ENCODE measurements at places on chromosomes 5 and 9.

GRCh38 chr5:32420506-32420905 is 24.0 kb downstream of the ZFR start:
- no peak for DNase-seq

- no peak for DNase-seq
Measured at GRCh38 chr9:81308404-81308803, 380.9 kb downstream of the TLE1 start.

- DNase-seq: peak; percentile 35
Measured at GRCh38 chr5:173888473-173889131, 453 bp downstream of the CPEB4 start.

DNA sequence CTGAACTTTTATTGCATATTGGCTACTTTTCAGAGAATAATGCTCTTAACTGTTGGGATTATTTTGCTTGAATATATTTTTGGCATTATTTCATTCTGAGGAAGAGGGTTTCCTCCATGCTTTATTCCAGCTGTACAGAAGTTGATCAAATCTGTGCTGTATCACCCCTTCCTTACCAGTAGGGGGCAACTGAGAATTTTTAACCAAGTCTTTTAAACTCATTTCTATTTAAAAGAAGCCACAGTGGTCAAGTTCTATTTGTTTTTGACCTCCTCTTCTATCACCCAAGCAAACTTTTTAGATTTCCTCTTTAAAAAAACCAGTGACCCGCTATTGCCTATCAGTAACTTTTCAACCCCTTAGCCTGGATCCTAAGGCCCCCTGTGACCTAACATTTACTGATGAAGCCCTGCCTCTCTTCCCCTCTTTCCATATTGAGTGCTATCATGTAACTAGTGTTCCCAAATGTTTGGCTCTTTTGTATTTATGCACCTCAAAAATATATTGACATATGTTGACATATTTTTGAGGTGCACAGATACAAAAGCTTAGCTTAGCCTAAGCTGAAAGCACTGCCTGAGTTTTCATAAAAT is 80.6 kb downstream of the FBXO4 start:
- DNase-seq: no peak

- no peak for DNase-seq
Measured at GRCh38 chr9:112559629-112560413, 73.2 kb downstream of the KIAA1958 start.

DNA sequence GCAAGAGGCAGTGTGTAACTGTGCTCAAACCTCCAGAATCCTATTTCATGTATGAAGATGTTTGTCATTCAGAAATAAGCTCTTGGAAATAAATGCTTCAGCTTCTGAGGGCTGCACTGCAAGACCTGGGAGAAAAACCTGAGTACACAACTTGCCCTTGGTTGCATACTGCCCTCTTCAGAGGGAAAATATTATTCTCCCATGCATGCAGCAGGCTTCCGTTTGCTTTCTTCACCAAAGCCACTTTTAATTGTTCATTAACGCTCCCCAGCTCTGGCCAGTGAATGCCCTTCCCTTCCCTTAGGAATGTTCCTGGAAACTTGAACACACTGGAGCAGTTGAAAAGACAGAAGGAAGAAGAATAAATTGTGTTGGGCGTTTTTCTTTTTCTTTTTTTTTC is 2.5 kb upstream of the WHRN start:
- no peak for DNase-seq

DNA sequence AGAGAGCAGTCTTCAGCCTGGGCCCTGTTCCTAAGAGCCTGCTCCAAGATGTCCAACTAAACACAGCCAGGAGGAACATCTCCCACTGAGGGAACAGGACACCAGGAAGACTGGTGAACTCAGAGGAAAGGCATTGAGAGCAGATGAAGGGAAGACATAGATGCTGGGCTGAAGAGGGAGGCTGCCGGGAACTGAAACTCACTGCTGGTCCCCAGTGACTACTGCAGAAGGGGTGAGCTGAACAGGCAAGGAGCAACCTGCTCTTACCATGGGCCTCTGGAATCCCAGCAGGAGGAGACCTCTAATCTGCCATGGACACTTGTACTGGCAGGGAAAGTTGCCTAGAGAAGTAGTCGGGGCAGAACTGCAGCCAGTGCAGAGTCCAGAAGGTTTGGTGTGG is 95.7 kb downstream of the TRPM3 start:
- no peak for DNase-seq

GRCh38 chr5:132214491-132214890 is 13.2 kb downstream of the P4HA2 start:
- DNase-seq: no peak

DNA sequence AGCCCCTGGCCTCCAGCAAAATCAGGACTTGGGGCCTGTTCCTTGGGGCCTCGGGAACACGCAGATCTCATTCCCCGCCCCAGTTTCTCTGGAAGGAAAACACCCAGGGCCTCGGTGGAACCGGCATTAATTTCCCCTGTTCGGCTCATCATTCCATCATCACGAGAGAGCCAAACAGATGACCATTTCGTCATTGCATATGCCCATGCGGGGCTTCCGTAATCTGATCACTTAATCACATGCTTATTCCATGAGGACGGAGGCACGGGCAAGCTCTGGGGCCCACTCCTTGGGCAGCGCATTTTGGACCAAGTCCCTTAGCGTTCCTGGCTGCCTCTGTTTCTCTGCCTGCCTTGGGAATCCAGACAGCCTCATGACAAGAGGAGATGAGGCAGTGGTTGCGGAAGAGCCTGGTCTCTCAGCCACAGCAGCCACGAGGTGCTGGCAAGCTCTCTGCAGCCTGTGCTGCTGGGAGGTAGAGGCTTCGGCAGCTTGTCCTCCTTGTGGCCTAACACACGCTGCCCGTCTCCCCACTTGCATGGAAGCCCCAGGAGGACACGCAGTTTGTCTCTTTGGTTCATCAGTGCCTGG is 65.0 kb upstream of the IER5L start:
- DNase-seq: no peak

GRCh38 chr9:126684345-126684744 is 70.6 kb downstream of the LMX1B start:
- no peak for DNase-seq

DNA sequence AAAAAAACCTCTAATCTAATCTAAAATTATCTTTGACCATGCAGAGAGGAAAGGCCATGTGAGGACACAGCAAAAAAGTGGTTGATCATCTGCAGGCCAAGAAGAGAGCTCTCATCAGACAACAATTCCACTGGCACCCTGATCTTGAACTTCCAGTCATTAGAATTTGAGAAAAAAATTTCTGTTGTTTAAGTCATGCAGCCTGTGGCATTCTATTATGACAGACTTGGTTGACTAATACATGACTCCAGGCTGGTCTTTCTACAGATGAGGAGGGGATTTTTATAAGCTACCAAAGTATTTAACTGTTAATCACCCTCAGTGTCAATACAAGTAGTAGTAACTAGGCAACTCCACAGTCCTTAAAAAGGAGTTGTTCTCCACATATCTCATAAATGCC is 358.5 kb upstream of the RGMB start:
- no peak for DNase-seq

- no peak for DNase-seq
Measured at GRCh38 chr9:89969881-89970639, 365.2 kb downstream of the GADD45G start.

GRCh38 chr5:43155394-43156096 is 34.8 kb downstream of the ZNF131 start:
- DNase-seq: no peak

DNA sequence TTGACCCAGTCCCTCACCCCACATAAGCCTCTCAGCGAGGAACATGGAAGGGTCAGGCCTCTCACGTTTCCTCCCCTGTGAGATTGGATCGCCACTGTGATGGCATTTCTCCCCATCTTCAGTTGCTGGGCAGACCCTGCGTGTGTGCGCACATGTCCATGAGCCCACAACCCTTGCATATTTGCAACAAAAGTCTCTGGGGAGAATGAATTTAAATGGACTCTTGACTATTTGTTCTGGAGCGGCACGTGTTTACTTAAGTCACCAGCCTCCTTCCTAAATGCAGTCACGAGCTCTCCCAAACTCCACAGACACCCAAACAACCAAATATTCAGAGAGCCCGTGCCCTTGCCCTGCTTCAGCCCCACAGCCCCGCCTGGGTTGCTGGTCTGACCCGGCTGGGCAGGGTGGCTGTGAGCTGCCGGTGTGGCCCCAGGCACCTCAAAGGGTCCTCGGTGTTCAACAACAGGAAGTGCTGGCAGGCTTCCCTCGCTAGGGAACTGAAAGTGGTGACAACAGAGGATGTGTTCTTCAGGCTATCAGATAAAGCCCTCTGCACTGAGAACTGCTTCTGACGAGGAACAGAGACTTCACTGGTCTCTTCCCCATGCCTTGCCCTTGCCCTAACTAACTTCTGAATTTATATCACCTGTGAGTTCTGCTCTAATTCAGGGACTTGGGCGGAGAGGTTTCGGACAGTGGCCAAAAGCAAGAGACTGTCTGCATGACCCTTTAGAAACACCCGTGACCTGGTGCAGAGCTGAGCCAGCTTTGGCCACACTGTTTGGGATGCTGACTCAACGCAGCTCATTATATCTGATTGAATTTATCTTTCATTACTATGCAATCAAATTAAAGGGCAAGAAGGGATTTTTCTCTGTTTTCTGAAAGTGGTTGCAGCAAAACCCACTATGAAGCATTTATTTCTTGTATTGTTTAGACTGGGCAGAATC is 19.2 kb upstream of the CD180 start:
- peak; percentile 92 for DNase-seq

DNA sequence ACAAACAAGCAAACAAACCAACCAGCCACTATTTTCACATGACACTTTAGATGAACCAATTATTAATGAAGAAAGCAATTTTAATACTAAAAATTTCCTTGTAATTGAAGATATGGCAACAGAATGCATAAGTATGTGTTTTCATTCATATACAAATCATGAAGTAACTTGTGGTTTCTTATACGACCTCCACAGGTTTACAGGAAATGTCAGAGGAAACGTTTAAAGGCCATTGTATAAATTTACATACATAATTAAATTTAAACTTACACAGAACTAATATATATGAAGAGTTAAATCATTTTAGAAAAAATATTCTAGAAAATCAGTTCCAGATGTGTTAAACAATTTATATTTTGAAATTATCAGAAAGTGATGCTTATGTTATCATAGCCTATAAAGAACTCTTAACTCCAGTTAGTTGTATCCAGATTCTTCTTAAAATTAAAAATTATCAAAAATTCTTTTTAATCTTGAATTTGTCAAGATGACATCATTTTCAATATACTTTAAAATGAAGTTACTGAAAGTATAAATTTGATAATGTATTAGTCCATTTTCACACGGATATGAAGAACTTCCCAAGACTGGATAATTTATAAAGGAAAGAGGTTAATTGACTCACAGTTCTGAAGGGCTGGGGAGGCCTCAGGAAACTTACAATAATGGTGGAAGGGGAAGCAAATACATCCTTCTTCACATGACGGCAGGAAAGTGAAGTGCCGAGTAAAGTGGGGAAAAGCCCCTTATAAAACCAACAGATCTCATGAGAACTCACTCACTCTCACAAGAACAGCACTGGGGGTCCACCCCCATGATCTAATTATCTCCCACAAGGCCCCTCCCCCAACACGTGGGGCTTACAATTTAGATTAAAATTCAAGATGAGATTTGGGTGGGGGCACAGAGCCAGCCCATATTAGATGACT is 192.0 kb downstream of the PIK3R1 start:
- DNase-seq: no peak

- DNase-seq: no peak
Measured at GRCh38 chr9:12862611-12863410, 88.0 kb downstream of the LURAP1L start.

DNA sequence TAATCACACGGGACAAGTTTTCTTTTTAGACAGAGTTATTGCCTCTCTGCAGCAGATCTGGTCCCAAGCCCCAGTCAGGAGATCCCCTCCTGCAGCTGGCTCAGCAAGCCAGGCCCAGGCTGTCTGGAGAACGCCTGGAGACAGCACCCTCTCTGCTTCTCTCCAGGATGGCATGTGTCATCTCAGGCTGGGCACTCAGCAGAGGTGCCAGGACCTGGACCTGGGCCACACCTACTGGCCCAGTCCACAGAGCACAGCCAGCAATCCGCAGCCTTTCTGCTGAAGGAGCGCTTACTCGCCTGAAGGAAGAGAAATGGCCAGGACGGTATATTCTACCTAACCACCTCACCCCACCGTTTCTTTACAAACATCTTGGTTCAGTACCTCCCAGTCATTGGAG is 4.7 kb upstream of the TBC1D9B start:
- DNase-seq: no peak

- DNase-seq: no peak
Measured at GRCh38 chr5:162785673-162786072, 651.7 kb upstream of the CCNG1 start.

DNA sequence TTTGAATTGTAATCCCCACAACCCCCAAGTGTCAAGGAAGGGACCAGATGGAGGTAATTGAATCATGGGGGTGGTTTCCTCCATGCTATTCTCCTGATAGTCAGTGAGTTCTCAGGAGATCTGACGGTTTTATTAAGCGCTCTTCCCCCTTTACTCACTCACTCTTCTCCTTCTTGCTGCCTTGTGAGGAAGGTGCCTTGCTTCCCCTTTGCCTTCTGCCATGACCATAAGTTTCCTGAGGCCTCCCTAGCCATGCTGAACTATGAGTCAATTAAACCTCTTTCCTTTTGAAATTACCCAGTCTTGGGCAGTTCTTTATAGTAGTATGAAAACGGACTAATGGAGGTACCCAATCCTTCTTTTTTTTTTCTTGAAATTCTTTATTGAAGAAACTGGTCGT is 2.2 kb upstream of the CEP120 start:
- DNase-seq: peak; percentile 32

GRCh38 chr5:158629591-158630312 is 470.0 kb downstream of the EBF1 start:
- DNase-seq: no peak

DNA sequence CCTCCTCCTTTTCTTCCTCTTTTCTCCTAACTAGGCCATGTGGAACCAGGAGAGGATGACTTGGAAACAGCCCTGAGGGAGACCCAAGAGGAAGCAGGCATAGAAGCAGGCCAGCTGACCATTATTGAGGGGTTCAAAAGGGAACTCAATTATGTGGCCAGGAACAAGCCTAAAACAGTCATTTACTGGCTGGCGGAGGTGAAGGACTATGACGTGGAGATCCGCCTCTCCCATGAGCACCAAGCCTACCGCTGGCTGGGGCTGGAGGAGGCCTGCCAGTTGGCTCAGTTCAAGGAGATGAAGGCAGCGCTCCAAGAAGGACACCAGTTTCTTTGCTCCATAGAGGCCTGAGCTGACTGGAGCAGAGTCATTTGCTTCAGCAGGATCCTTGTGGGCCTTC is 13.7 kb downstream of the NUDT2 start:
- no peak for DNase-seq
